GM13977 (cell line): ENCODE measurements at places on chromosomes 1 and 21.

GRCh38 chr1:3093898-3094626, 25.1 kb downstream of the PRDM16 start:
- no peak for DNase-seq

GRCh38 chr21:45376459-45377324, 28.3 kb upstream of the COL18A1 start:
- no peak for DNase-seq

- no peak for DNase-seq
These were observed 37.3 kb downstream of the ZMYND12 start for GRCh38 chr1:42418516-42418915.

DNA sequence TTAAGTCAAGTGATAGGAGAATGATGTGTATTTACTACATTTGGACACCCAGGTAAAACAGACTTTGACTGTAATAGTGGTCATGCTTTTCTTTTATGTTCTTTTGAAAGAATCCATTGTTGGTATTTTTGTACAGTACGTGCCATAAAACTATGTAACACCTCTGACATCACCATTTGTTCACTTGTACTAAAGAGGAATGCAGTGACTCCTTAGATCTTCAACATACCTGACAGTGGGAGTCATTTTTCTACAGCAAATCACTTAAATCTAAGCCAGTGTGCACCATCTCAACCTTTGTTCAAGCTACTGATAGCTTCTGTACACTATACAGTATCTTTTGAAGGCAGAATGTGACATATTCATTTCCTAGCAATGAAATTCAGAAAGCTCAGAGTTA, 6.3 kb upstream of the PLD5 start:
- no peak for DNase-seq

- DNase-seq: no peak
These were observed 31.0 kb downstream of the TGFBR3 start for GRCh38 chr1:91854852-91855534.

DNA sequence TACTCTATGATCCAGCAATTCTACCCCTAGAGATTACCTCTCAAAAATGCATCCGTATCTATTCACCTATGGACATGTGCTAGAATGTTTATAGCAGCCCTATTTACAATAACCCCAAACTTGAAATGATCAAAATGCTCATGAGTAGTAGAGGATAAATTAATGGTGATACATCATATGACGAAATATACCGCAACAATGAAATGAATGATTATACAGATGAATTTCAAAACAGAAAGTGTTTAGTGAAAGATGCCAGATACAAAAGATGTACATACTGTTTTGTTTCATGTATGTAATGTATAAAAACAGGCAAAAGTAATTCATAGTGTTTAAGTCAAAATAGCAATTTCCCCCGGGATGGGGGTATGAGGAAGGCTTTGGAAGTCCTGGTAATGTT, 91.0 kb upstream of the CD55 start:
- DNase-seq: no peak

DNA sequence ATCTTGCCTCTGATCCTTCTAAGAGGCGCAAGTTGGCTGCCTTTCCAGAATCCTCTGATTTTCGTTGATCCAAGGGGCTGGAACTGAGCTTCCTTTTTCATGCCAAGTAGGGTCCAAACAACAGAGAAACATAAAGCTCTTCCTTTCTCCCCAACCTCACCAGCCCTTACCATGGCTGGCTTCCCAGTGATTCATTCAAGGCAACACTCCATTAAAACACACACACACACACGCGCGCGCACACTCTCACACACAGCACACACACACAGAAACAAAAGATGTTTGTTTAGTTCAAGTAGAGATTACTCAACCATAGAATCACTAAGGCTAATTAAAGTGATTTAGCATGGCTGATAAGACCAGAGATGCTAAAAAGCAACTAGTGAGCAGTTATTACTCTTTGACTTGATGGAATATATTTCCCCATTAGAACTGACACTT, 13.0 kb upstream of the GUCA2A start:
- no peak for DNase-seq

DNA sequence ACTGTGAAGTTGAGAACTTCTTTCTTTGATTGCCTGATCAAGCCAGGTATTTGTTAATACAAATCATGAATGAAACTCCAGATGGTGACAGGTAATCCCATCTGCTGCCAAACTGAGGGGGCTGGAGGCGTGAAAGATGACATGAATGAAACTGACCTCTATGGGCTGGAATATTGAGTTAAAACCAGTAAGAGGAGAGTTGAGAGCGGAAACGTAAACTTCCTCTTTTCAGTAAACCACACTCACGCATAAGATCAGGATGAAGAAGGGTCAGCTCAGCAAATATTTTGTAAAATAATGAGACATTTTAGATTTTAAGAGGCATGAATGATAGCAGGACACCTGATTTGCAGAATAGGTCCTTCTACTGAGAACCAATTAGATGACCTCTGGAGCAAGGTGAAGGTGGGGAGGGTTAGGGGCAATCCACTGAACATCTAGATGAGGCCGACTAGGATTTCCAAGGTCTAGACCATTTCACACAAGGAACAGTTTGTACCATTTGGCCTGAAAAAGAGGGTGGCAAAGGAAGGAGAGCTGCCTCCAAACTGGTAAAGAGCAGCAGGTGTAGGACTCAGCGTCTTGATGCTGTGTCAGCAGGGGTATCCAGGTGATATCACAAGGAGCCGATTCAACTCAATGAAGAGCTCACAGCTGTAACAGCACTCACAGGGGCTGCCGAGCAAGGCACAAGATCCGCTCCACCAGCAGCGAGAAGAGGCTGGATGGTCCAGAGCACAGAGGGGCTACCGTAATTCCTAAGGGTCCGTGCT, 132.6 kb downstream of the NTPCR start:
- no peak for DNase-seq
